ENCODE measurements at places on chromosomes 16 and 17. TPM values are rescaled to one million over a fixed set of nuclear protein-coding genes. Genes with fewer than 3 reads are reported as not detected.

The CTRB1 gene
- not detected for total RNA-seq

The MYCBPAP gene
- 4.6 TPM for total RNA-seq

The MTMR4 gene
- total RNA-seq, result 31.7 TPM

The DPEP2 gene
- 0.56 TPM for total RNA-seq

The FAM234A gene
- 124 TPM for total RNA-seq

The C16orf96 gene
- total RNA-seq, result 0.15 TPM

The CCT6B gene
- total RNA-seq, result 1.5 TPM

The WNT9B gene
- total RNA-seq, result 3.7 TPM

The C16orf82 gene
- total RNA-seq, result not detected

The TBC1D3 gene
- total RNA-seq, result not detected

The CCL4L2 gene
- total RNA-seq, result not detected

The TLCD3B gene
- total RNA-seq, result 1.4 TPM

The EME1 gene
- 1.0 TPM for total RNA-seq

The MYADML2 gene
- not detected for total RNA-seq

The CLEC10A gene
- 1.7 TPM for total RNA-seq

The CPNE7 gene
- total RNA-seq, result 12.9 TPM

The KRT222 gene
- 0.26 TPM for total RNA-seq

The EPX gene
- not detected for total RNA-seq

The RFFL gene
- 12.8 TPM for total RNA-seq

The KRTAP1-1 gene
- 46.0 TPM for total RNA-seq

The LRRC46 gene
- total RNA-seq, result not detected
